ENCODE measurements at places on chromosomes 16 and 17.

GRCh38 chr16:3138823-3139426, 4.1 kb downstream of the ZNF213 start:
- H3K27me3 ChIP-seq = no peaks in the 10 kb centered on the region
- no peak overlapping the region for H3K27ac ChIP-seq
- H3K4me1 ChIP-seq = peaks cover 16% of the 10 kb centered on the region

- H3K27me3 ChIP-seq = no peaks in the 10 kb centered on the region
- DNase-seq = no peak
- peaks cover 4% of the 10 kb centered on the region for H3K36me3 ChIP-seq
- peak overlapping the region; percentile 78 for H3K4me3 ChIP-seq
Measured at GRCh38 chr16:56357241-56357764, 68.0 kb downstream of the AMFR start.

GRCh38 chr16:28062847-28063521, 530 bp downstream of the GSG1L start:
- H3K27ac ChIP-seq = no peak overlapping the region
- H3K4me3 ChIP-seq = no peak overlapping the region
- DNase-seq = no peak
- no peaks in the 10 kb centered on the region for H3K4me1 ChIP-seq
- H3K27me3 ChIP-seq = peaks cover 62% of the 10 kb centered on the region

GRCh38 chr17:69969897-69970296, 105.1 kb upstream of the KCNJ16 start:
- DNase-seq = no peak
- H3K4me3 ChIP-seq = no peak overlapping the region
- no peaks in the 10 kb centered on the region for H3K36me3 ChIP-seq
- no peak overlapping the region for H3K27ac ChIP-seq
- no peaks in the 10 kb centered on the region for H3K27me3 ChIP-seq

DNA sequence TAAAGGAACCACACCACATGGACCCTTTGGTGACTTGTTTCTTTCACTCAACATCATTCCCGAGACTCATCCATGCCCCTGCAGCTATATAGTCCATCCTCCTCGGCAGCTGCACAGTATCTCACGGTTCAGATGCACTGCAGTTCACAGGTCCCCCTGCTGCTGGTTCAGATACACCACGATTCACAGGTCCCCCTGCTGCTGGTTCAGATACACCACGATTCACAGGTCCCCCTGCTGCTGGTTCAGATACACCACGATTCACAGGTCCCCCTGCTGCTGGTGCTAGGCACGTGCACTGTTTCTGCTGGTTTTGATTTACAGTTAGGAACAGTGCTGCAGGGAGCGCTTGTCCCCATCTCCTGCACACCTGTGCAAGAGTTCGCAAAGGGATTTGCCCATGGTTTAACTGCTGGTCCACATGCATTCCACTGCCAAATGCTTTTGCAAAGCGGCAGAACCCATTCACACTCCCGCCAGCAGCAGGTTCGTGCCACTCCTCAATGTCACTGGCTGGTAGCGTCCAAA, 3.8 kb downstream of the HSDL1 start:
- H3K4me1 ChIP-seq = peaks cover 33% of the 10 kb centered on the region
- H3K27me3 ChIP-seq = no peaks in the 10 kb centered on the region
- H3K27ac ChIP-seq = no peak overlapping the region

DNA sequence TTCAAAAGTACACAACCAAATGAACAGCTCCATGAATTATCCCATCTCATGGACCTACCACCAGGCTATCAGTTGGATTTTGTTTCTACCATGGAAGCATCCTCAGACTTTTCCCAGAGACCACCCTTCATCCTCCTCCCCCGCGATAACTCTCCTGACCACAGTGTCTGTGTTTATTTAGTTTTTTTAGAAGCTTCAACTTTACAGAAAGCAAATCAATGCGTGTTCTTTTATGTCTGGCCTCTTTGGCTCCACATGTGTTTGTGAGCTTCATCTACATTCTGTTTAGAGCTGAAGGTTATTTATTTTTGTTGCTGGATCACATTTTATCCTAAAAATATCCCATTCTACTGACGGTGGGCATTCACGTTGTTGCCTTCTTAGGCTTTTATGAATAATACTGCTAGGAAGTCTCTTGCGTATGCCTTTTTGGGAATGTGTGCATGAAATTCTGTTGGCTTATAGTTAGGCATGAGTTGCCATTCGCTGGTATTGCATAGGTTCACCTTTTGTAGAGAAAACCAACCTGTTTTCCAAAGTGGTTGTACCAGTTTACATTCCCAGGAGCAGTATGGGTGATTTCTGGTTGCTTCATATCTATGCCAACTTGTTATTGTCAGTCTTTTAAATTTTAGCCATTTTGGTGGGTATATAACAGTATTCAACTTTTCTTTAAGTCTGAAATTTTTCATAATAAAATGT, 83.0 kb downstream of the CMIP start:
- peak overlapping the region; percentile 69 for H3K27ac ChIP-seq
- peaks cover 80% of the 10 kb centered on the region for H3K4me1 ChIP-seq
- H3K4me3 ChIP-seq = no peak overlapping the region
- H3K27me3 ChIP-seq = no peaks in the 10 kb centered on the region
- DNase-seq = no peak

DNA sequence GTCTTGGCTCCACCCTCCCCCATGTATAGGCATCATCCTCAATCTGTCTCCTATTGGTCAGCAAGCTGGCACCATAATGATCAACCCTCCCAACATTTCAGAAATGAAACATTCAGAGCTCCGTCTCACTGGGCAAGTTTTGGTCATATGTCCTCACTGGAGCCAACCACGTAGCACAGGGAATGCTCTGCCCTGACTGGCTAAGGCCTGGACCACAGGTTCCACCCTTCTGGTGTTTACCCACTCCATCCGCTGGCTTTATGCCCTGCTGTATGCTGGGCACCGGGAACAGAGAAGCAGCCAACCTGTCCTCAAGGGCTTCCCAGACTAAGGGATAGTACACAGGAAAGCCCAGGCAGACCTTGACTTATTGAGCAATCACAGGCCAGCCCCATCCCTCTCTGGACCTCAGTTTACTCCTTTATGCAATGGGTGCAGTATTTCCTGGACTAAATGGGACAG, 20.5 kb downstream of the MYO15A start:
- no peaks in the 10 kb centered on the region for H3K4me1 ChIP-seq
- no peak overlapping the region for H3K4me3 ChIP-seq
- no peak for DNase-seq
- no peak overlapping the region for H3K27ac ChIP-seq

DNA sequence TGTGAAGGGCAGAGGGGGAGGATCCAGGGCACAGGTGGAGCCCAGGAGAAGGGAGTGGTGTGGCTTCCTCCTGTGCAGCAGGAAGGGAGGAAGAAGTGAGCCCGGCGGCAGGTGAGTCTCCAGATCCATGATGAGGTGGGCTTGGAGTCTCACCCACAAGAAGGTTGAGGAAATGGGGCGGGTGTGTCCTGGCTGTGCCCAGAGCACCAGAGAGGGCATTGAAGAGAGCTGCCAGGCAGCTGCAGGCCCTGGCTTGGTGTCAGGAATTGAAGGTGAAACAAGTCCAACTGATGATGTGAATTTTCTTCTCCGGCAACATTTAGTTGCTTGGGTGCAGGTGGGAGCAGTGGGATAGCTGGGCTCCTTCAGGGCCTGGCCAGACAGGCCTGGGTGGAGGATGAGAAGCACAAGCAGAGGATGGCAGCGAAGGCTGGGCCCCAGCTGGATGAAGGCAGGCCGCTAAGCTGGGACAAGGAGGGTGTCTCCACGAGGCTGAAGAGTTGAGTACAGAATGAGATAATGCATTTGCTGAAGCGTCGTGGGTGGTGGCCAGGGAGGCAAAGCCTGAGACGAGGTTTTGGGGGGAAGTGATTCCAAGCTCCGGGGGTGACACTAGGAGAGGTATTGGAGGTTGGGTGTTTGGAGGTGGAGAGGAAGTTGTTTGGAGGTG, 18.3 kb downstream of the NT5M start:
- H3K27me3 ChIP-seq = no peaks in the 10 kb centered on the region
- no peaks in the 10 kb centered on the region for H3K36me3 ChIP-seq
- DNase-seq = no peak
- no peak overlapping the region for H3K4me3 ChIP-seq
- H3K4me1 ChIP-seq = no peaks in the 10 kb centered on the region
- H3K27ac ChIP-seq = no peak overlapping the region

GRCh38 chr17:50559674-50560184, 786 bp upstream of the CACNA1G start:
- DNase-seq = peak; percentile 63
- no peak overlapping the region for H3K27ac ChIP-seq
- H3K4me1 ChIP-seq = peaks cover 18% of the 10 kb centered on the region
